Activated naive CD4-positive, alpha-beta T cell treated with anti-CD3 and anti-CD28 coated beads, Interleukin-2, amount 50 U/mL, for 72 hours (primary cell): ENCODE measurements at places on chromosomes 3 and 15.

DNA sequence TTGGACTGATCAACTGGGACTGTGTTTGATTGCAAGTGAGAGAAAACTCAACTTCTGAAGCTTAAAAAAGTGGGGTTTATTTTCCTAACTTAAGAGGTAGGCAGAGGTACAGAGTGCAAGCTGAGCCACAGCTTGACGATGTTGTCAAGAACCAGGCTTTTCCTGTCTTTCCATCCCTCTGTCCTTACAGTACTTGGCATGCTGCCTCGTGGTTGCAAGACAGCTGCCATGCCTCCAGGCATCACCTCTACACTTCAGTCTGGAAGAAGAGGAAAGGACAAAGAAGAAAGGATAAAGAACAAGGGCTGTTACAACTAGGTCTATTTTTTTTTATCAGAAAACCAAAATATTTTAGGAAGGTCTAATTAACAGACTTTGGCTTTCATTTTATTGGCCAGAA is 51.8 kb upstream of the GALNT15 start:
- no peak for DNase-seq

GRCh38 chr3:69743975-69744906 is 5.0 kb downstream of the MITF start:
- DNase-seq: no peak

DNA sequence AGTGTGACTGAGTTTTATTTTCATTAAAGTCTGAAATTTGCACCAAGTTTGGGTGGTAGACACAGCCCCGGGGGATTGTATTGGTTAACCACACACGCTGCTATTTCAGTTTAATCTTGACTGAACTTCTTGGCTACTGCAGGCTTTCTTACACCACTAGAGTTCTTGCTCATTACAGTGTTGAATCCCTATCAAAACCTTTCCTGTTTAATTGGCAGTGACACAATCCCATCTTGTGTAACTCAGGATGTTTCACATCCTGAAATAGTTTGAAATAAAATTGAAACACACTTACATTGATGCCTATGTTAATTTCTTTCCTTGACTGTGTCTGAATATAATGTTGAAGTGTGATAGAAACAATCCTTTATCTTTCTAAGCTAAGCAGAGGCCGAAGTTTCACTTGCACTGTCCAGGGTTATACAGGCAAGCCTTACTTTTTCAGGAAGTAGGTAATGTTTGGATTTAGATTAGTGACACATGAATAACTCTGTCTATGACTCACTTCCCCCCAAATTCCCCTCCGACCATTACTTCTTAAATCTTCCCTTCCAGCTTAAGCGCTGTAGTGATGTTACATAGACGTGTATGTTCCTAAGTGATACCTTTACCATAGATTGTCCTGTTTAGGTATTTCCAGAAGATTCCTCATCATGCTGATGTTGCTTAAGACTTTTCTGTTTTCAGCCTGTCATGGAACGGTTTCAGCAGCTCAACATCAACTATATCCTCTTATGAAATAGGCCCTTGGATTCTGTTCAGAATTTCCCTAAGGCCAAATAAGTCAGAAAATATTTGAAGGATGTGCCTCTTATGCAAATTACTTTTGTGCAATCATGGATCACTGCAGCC is 16.8 kb downstream of the ATG7 start:
- DNase-seq: no peak

- DNase-seq: no peak
Measured at GRCh38 chr3:16378920-16379319, 113.9 kb downstream of the OXNAD1 start.

- no peak for DNase-seq
Measured at GRCh38 chr3:9190276-9190675, 59.2 kb downstream of the SRGAP3 start.

GRCh38 chr3:152255290-152255689 is 13.4 kb upstream of the MBNL1 start:
- no peak for DNase-seq

DNA sequence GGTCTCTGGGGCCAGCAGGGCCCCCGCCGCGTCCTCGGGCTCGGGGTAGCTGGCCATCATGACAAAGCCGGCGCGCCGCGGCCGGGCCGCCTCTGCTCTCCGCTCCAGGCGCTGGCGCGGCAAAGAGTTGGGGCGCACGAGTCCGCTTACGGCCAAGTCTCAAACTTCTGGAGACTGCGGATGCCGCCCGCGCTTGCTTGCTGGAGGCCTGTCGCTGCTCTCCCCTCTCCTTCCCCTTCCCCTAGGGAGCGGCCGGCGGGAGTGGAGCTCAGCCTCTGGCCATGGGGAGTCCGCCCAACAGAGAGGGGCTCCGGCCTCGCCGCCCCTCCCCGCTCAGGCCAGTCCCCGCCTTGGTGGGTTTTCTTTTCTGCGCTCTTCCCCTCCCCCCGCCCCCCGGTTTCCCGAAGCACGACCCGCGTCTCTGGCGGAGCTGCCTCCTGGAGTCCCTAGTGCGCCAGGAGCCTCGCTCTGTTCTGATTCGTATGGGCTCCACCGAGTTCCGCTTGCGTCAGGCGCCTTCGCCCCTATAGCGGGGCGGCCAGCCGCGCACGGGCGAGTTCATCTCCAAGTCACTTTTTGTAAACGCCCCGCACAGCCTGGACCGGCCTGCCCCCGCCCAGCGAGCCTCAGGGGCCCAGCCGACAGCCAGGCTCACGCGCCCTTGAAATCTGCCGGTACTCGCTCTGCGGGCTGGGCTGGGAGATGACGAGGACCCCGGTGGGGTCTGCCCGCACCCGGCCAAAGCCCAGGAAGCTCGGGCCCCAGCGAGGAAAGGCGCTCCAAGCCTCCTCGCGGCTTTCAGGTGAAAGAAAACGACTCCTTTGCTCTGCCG is at the start of the genes FOXL2 and FOXL2NB:
FOXL2 (minus strand) TSS at position 475 of the 832 bp plus-strand sequence; CDS start at position 60, 415 bp downstream.
FOXL2NB (plus strand) TSS at position 555 of the 832 bp plus-strand sequence; CDS start at position 703, 148 bp downstream.
- DNase-seq: peak; percentile 54

- no peak for DNase-seq
Measured at GRCh38 chr3:31696009-31696297, 163.2 kb downstream of the STT3B start.

DNA sequence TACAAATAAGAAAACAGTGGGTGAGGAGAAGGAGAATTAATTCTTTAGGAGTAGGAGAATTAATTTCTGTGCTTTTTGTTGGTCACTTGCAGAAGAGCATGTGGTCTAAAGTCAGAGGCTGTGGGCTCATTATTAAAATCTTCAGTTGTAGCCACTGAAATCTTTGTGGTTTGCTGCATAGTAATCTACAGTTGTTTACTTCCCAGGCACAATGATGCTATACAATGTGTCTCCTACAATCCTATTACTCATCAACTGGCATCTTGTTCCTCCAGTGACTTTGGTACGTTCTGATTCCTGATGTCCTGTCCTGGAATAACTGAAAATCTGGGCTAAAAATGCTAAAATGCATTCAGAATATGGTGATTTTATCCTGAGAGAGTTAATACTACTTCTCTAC is 21.0 kb downstream of the IFT122 start:
- no peak for DNase-seq

- DNase-seq: no peak
Measured at GRCh38 chr3:146493221-146493620, 23.9 kb upstream of the PLSCR2 start.

DNA sequence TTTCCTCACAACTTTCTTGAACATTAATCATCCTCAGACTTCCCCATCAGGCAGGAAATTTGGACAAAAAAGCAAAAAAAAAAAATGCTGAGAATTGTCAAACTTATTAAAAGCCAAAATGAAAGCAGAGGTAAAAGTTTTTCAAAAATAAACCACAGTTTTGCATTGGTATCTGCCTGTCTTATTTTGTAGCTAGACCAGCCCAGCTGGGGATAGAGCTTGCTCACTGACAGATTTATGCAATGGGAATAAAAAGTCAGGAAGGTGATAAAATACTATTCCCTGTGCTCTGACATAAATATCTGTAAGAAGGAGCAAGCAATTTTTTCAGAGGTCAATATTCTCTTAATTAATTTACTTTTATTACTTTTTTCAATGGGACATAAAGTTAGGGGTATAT is 1006.7 kb upstream of the ALCAM start:
- no peak for DNase-seq

GRCh38 chr15:100680726-100681125 is 78.3 kb downstream of the ASB7 start:
- no peak for DNase-seq

DNA sequence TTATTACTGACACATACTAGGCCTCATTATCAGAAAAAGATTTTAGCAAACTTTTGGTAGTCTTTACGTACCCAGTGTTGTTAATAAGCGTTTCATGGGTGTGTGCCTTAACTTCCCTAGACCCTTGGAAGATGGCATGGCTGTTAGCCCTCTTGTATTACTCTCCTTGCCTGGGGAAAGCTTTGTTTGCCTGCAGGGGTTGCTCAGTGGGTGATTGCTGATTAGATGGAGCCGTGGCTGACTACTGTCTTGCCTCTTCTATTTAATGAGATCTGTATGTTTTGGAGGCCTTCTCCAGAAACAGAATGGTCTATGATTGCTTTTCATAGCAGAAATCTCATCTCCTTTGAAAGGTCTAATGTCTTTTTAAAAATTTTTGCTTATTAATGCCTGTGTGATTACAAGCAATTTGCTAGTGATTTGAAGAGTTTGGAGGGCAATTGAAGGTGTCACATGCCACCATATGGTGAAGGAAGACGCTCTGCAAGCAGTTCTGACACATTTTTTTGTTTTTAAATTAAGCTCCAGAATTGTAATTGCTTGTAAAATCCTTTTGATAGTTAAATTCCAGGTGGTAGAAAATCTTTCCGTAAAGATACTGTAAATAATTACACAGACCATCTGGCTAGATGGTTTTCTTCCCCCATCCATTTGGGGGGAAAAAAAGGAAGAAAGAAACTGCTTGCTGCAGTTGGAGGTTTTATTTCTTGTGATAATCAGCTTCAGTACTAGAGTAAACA is 11.4 kb upstream of the C3orf20 start:
- DNase-seq: no peak

DNA sequence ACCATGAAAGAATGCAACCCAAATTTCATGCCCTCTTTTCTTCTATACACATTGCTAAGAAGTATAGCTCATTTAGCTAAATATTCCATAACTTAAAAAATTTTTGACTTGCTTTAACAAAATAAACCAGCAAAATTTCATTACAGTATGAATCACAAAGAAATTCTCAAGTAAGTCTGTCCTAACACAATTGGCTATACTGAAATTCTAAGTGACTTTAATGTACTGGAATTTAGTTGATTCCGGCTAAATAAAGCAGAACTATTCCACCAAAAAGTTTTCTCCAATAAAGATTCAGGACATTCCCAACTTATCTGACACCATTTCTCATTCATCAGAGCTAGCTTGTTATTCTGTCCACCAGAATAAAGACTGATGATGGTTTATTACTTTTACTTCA is 23.8 kb downstream of the LRRFIP2 start:
- no peak for DNase-seq

GRCh38 chr3:72232331-72232730 is 447.4 kb upstream of the PROK2 start:
- no peak for DNase-seq

DNA sequence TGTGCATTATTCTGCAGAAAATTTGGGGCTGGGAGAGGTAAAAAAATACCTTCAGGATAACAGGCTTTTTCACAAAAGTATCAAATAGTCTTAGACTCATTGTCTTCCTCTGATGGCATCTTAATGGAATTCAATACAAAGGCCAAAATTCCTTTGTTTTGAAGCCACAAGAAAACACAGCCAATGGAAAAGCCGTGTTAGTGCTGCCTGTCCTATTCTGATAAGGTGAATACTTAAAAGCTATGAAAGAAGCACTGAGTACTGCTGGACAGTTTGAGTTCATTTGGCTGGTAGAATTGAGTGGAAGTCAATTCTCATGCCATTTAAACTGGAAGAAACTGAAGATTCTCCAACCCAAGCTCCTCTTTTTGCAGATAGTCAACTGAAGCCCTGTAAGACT is 395.3 kb upstream of the TPRG1 start:
- DNase-seq: no peak

DNA sequence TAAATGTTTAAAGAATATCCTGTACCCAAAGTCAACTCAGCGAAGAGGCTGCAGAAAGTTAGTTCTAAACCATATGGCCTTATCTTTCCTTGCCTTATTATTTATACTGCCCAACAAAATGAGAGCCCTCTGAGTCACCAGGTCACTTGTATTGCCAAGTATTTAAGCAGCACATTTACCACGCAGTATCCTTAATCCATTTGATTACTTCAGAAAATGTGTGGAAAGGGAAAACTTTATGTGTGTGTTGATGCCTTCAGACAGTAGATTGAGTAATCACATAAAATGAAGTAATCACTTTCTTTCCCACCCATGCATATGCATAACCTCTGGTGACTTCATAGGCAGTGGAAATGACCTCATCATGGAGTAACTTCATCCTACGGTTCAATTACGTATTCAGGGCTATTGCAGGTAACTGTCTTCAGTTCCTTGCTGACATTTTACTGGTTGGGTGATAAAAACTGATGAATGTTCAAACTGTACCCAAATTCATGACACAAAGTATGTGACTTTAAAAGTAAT is 7.5 kb upstream of the CADPS start:
- no peak for DNase-seq

GRCh38 chr15:64141798-64142512 is 9.6 kb upstream of the SNX22 start:
- no peak for DNase-seq
